CD4-positive, alpha-beta T cell treated with Interleukin-2 at 100 ng/mL for 4 hours (primary cell): ENCODE measurements at places on chromosomes 6 and 20.

DNA sequence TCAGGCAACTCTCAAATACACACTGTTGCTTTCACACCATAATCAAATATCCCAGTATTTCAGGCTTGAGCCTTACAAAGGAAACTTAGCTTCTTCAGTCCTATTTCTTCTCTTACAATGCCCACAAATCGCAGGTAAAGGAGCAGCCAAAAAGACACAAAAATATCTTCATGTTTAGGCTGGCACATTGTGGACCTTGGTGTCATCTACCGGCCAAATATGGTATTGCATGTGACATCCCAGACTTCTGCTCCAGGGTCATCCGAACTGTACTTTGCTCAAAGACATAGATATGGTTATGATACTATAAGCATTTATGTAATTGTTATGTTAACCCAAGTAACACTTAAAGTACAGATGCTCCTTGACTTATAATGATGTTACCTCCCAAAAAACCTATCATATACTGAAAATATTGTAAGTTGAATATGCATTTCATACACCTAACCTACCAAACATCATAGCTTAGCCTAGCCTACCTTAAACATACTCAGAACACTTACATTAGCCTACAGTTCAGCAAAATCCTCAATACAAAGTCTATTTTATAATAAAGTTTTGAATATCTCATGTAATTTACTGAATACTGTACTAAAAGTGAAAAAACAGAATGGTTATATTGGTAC, 4.6 kb downstream of the OR2H2 start:
- DNase-seq, result peak; percentile 64

DNA sequence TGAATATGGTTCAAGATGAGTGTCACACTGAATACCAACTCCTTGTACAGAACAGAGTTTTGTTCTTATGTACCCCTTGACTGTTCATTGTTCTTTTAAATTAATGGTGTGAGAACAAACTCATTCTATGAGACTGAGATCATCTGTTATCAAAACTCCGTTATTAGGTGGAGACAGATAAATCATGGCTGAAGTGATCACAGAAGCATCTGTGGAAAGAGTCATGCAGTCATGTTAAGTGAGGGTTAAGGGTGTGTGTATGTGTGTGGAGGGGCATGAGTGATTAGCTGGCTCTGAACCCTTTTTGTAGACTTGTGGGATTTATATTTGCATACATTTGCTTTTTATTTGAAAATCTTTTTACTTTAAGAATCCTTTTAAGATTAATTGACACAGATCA, 24.7 kb downstream of the ADGRG6 start:
- DNase-seq, result no peak

DNA sequence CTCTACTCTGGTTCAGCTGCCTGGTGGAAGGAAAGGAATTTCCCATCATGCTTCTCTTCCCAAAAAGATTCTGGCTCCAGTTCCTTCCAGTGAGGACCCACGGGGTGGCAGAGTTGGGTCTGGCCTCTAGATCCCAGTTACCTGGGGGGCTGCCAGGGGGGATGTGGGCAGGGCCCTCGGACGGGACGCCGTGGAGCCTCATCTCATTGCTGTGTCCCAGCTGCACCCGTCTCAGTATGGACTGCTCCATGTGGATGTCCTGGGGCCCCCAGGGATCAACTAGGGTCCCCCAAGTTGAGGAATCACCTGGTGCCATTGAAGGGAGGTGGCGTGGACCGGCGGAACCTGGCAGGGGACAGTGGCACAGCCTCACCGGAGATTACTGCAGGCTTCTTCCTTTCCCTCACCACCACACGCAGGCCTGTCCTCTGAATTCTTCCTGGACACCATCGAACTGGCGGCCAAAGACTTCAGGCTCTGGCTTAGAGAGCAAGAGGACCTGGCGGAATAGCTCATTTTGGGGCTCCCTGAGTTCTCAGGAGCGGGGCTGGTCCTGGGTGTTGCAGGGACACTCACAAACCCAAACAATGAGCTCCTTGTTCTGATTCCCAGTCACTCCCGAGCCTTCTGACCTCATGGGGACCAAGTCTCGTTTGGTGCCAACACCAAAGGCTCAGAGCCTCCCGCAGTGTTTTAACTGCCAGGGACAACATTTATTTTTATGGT, 8.5 kb downstream of the ZBP1 start:
- DNase-seq, result no peak

DNA sequence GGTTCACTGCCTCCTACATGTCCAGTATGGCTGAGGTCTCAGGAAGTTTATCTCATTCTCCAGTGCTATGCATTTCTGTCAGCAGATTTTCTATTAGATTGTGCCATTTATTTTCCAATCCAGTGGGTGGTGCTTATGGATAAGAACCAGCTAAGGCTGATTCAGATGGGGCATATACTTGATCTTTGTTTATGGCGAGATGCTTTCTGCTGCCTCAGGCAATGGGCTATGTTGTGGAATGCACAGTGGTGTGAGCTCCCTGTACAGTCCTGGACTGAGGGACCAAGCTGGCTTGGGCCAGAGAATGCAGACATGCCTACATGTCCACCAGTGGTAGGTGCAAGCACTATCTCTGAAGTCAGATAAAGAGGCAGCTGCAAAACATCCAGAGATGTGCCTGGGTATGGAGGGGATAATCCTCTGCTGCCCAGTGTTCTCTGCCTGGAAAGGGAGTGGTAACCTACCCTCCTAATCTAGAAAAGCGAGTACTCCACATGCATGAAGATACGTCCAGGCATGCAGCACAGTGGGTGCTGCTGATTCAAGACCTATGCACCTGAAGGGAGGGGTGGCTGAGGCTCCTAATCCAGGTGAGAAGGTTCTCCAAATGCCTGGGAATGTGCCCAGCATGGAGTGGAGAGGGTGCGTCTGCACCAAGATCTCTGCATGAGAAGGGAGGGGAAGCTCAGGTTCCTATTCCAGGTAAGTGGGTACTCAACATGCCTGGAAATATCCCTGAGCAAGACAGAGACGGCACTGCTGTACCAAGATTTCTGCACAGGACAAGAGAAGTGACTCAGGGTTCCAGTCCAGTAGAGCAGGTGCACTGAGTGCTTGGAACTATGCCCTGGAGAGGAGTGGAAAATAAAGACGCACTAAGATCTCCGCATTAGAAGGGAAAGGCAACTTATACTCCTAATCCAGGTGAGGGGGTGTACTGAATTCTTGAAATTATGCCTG, 9.4 kb downstream of the CST4 start:
- DNase-seq, result no peak
